Cortex of kidney (tissue), 1 donor: ENCODE measurements at places on chromosomes 11 and 22.

- DNase-seq, result no peak
These were observed 82.1 kb downstream of the EMSY start for GRCh38 chr11:76526878-76527277.

DNA sequence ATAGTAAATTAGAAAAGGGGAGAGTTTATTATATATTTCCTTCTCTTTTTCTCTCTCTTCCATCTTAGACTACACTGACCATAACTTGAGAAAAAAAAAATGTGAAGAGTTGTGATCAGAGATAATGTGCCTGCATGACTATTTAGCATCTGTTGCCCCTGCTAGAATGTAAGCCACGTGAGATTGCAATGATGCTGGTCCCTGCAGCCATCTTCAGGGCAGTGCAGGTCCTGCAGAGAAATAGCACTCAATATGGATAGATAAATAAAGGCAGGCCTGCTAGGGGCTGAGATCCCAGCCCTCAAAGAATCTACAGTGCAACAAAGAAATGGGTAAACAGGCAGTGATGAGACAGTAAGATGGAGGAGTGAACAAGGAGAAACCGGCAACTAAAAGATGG is 7.8 kb upstream of the DKK3 start:
- DNase-seq, result no peak

GRCh38 chr22:49077036-49077393 is 750.7 kb downstream of the BRD1 start:
- DNase-seq, result no peak

- DNase-seq, result no peak
These were observed 46.4 kb upstream of the SHANK2 start for GRCh38 chr11:71298761-71299181.

DNA sequence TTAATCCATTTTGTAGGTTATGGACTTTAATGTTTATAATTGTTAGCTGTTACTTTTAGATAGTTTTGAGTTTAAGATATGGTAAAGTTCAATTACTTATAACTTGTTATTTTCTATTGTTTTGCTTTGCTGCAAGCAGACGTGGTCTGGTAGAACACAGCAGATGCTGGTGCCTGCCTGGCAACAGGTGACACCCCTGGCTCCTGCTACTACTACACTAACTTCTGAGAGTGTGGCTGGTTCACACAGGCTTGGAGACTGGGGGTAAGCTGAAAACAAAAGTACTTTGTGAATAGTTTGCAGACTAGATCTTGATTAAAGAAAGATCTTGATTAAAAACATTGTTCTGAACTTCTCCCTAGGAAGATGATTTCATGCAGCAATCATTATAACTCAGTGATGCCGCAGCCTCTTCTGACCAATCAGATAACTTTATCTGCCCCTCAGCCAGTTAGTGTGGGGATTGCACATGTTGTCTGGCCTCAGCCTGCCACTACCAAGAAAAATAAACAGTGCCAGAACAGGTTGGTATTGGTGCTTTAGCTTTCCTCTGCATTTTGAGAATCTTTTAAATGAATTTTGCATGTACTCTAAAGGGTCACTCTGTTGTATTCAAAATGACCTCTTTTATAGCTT is 90.4 kb downstream of the HIPK3 start:
- no peak for DNase-seq

GRCh38 chr11:115360186-115360824 is 143.9 kb downstream of the CADM1 start:
- DNase-seq, result no peak

- DNase-seq, result no peak
These were observed 3.9 kb upstream of the TRAF6 start for GRCh38 chr11:36513965-36514364.

GRCh38 chr11:30452842-30453241 is 129.9 kb downstream of the ARL14EP start:
- no peak for DNase-seq

- no peak for DNase-seq
These were observed 787 bp downstream of the SMDT1 start for GRCh38 chr22:42080287-42080686.

GRCh38 chr11:113623114-113623513 is 83.0 kb downstream of the TMPRSS5 start:
- no peak for DNase-seq

- no peak for DNase-seq
These were observed 1.7 kb upstream of the HPX start for GRCh38 chr11:6442441-6442840.

GRCh38 chr11:60129853-60130252 is 41.4 kb downstream of the MS4A2 start:
- DNase-seq, result no peak

DNA sequence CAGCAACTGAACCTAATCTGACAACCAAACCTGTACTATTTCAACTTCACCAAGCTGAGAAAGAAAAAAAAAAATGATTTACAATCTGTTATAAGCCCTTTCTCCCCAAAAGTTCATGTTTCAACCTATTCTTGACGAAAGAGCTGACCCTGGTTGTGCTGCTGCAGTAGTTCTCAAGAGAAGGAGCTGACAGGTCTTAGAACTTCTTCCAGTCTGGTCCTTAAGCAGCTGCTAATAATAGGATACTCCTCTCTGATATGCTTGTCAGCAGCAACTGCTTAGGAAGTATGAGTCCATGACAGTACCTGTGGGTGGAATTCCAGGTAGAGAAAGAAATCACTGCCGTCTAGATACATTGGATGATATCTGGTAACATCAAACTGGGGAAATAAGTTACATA is 735.1 kb upstream of the CCDC90B start:
- DNase-seq, result no peak

- no peak for DNase-seq
These were observed 13.2 kb upstream of the MICAL2 start for GRCh38 chr11:12097219-12097618.

GRCh38 chr11:64729851-64730382 is 6.9 kb upstream of the NRXN2 start:
- no peak for DNase-seq

GRCh38 chr11:32374261-32374711 is 61.1 kb downstream of the WT1 start:
- no peak for DNase-seq

DNA sequence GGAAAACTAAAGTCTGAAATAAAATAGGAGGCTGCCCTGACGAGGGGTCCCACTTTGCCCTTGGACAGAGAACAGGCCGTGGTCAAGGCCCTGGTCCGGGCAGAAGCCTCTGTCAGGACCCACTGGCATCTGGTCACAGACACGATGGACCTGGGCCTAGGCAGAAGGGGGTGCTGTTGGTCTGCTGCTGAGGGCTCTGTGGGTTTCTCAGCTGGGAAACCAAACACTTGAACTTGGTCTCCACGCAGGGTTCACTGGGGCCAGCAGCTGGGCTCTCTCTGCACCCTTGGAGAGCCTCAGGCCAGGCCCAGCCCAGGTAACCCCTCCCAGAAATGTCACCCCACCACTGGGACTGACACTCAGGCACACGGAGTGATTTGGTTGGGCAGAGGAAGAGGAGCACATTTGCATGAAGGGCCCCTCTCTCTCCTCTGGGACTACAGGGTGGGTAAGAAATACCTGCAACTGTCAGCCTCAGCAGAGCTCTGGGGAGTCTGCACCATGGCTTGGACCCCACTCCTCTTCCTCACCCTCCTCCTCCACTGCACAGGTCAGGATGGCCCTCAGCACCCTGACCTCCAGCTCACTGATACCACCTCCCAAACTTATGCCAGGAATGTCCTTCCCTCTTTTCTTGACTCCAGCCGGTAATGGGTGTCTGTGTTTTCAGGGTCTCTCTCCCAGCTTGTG is 48.1 kb upstream of the TOP3B start:
- DNase-seq, result no peak

DNA sequence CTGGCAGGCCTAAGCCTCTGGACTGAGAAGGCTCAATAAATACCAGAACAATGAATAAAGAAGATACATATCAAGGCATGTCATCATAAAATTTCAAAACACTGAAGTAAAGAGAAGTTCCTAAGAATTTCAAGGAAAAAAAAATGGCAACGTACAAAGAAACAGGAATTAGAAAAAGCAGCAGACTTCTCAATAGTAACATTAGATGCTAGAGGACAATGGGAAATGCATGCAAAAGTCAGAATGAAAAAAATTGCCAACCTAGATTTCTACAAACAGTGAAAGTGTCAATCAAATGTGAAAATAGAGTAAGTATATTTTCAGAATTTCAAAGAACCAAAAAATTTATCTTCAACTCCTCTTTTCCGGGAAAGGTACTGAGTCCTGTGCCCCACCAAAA is 125.0 kb downstream of the KCNC1 start:
- DNase-seq, result no peak

- DNase-seq, result no peak
These were observed 20.0 kb downstream of the CYP2R1 start for GRCh38 chr11:14872032-14872431.
